ENCODE measurements at places on chromosomes 16 and 17. TPM values are rescaled to one million over a fixed set of nuclear protein-coding genes. Genes with fewer than 3 reads are reported as not detected.

DNA sequence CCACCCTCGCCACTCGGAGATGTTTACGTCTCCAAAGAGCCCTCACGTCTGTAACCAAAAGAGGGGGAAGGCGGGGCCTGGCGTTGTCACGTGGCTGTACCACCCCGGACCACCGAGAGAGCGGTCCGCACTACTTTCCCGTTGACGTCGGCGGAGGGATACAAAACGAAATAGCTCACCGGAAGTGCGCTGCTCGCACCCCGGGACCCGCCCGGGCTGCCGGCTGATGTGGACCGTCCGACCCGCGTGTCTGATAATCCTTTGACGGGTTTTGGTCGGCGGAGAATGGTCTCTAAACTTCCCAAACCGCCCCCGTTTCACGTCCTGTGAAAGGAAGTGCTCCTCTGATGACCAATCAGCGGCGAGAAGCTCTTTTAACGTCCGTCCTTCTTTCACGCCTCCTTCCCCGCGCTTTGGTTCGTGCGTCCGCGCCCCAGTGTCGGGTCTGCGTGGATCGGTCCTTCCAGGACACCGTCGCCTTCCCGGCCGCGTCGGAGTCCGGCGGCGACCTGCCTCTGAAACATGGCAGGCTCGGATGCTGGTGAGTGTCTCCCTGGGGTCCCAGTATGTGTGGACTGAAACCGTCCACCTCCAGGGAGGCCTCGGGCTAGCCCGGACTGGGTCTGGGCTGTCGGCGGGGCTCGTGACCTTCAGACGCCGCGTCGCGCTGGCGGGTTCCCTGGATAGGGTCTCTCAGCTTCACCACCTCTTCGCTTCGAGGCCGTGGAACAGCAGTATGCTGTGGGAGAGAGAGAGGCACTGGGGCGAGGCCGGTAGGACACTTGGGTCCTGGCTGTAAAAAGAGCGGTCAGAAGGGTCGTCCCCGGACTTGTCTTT is at the start of gene CEP95:
Gene CEP95, plus strand, starts transcription at position 402 of the 837 bp plus-strand sequence. Its CDS starts 121 bp downstream, at position 523.
- DNase-seq: peak; percentile 96

The KRT20 gene
- total RNA-seq: not detected

DNA sequence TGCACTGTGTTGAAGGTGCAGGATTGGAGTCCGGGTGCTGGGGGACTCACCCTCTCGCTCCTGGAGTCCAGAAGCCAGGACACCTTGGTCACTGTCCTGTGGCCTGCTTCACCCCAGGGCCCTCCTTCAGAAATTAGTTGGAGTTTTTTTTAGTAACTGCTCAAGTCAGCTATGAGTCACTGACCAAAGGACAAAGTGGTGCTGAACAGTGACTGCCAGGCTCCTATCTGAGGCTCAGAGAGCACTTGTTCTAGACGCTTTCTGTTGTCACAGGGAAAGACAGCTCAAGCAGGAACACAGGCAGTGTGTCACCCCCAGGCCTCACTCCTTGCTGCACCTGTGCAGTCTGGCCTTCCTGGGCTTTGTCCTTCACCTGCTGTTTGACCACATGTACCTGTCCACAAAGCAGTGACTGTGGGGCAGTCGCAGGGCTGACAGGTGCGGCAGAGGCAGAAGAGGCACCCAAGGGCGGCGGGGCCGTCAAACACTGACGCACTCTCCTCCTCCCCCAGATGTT is 4.1 kb upstream of the FAAP100 start:
- peak; percentile 26 for DNase-seq

- no peak for DNase-seq
Measured at GRCh38 chr17:6660101-6660500, 8.5 kb downstream of the C17orf100 start.

The RHBDL1 gene
- 3.0 TPM for total RNA-seq

The STH gene
- total RNA-seq: not detected

The CDRT15L2 gene
- not detected for total RNA-seq

DNA sequence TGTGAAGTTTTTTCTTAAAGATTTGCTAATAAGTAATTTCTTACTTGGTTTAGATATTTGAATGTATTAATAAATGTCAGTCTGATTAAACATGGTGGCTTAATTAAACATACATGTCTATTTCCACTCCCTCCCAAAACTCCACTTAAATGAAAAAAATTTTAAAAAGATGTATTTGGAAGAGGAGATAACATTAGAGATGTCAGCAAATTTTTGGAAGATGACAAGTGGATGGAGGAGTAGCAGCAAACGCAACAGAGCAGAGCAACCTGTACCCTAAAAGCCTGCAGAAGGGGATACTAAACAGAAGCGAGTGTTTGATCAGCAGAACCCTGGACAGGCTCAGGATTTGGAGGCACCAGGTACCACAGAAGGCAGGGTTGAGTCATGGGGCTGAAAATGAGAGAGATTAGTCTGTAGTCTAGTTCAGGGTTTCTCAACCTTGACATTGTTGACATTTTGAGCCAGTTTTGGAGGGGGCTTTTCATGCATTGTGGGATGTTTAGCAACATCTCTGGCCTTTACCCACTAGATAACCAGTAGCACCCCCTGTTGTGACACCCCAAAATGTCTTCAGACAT is 17.8 kb downstream of the LUC7L3 start:
- no peak for DNase-seq

- DNase-seq: no peak
Measured at GRCh38 chr16:885391-885790, 84.9 kb upstream of the GNG13 start.

- no peak for DNase-seq
Measured at GRCh38 chr17:33225994-33226393, 67.1 kb downstream of the ASIC2 start.

The MLX gene
- 37.3 TPM for total RNA-seq

DNA sequence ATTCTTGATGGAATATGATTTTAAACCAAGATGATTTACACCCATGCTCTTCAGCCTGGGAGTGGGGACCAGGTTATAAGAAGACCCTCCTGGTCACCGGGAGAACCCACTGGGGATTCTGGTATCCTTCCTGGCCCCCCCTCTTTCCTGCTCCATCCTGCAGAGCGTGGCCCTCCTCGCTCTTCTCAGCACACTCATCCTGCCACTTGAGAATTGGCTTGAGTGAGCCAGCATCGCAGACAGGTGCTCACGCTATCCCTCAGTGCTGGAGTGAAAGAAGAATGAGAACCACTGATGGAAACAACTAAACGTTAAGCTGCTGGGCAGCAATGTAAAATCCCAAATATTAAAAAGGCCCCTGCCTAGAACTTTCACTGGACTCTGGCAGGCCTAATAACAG is 98.0 kb downstream of the CYTH1 start:
- DNase-seq: no peak

- DNase-seq: peak; percentile 76
Measured at GRCh38 chr17:42678951-42679491, 2.2 kb upstream of the PLEKHH3 start.

DNA sequence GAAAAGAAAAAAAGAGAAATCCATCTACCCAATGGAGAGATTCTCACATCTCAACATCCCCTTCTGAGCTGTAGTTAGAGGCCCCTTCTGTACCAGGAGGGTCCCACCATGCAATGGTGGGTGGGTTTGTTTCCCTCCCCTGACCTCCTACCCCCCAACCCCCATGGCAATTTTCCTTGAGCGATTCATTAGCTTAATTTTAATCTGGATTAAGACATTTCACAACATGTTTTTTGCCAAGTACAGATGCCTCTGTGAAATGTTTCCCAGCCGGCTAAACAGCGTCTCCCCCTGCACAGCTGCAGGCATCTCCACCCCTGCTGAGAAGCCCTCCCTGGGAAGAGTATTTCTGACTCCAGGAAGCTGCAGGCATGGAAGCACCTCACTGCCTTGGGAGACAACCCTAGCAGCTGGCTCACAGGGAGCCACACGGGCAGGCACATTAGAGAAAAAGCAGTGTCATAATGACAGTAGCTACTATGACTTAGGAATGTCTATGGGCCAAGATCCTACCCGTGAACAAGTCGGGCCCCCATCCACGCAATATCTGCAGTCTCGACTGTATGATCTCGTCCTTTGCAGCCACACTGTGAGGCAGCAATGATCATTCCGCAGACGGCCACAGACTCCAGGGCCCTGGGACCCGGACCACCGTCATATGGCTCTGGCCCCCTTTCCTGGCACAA is 117.3 kb downstream of the ADCY9 start:
- no peak for DNase-seq

The ADGRG3 gene
- total RNA-seq: not detected

GRCh38 chr17:34153991-34154390 is 101.1 kb upstream of the CCL2 start:
- DNase-seq: no peak

The ENPP7 gene
- total RNA-seq: not detected

- DNase-seq: no peak
Measured at GRCh38 chr16:3573146-3573815, 3.9 kb downstream of the NLRC3 start.

Data from MCF 10A (cell line).